SK-N-DZ (cell line): ENCODE measurements at places on chromosomes 16 and 17.

DNA sequence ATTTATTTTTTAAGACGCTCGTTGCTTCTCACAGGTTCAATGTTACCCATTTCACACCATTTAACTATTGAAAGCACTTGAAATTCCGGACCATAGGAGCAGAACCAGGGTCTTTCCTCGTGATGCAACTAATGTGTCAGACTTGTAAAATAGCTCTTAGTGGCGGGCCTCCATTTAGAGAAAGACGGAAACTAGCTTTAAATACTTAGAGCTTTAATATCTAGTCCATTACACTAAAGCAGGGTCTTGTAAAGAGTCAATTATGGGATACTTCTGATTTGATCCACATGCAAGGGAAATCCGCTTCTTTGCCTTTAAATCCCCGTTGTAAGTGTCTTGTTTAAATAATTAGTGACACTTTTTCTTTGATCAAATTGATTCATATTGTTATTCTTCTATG lies 56.6 kb downstream of the NACA2 start:
- no peak for DNase-seq

DNA sequence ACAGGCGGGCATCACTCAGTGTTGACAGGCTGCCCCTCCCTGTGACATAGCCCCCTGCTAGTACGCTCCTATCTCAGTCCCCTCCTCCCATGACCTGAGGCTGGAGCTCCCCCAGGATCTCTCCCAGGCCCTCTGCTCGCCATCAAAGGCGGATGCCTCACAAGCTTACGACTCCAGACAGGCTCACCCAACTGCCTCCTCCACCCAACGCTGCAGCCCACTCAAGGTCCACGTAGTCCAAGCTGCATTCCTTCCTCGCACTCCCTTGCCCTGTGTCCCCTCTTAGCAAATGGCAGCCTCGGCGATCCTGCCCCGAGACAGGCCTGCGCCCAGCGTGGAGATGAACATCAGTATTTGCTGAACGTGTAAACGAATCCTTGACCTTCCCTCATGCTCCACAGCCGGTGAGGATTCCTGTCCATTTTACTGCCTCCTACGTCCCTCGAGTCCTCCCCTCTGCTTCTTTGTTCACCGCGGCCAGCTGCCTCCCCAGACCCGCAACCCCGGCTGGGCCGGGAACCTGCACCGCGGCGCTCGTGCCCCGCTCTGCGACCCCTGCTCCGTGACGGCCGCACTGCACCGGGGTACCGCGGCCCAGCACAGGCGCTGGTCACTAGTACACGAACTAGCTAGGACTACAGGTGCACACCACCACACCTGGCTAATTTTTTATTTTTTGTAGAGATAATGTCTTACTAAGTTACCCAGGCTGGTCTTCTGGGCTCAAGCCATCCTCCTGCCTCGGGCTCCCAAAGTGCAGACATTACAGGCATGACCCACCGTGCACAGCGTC lies 838 bp upstream of the TMEM97 start:
- peak; percentile 61 for DNase-seq

GRCh38 chr17:74125156-74125555 lies 78.3 kb upstream of the RPL38 start:
- no peak for DNase-seq

- no peak for DNase-seq
Measured at GRCh38 chr17:42312035-42312284, 23.7 kb downstream of the STAT5A start.

DNA sequence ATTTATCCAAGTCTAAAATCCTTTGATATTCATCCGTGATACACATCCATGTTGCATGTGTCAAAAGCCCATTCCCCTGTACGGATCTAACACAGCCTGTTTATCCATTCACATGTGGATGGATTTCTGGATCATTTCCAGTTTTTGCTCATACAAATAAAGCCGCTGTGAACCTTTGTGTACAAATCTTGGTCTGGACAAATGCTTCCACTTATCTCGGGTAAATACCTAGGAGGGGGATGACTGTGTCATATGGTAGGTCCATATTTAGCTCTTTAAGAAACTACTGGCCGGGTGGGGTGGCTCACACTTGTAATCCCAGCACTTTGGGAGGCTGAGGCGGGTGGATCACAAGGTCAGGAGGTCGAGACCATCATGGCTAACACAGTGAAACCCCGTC lies 6.3 kb upstream of the TBCD start:
- no peak for DNase-seq

GRCh38 chr17:68939195-68939594 lies 16.0 kb downstream of the ABCA8 start:
- DNase-seq, result no peak

DNA sequence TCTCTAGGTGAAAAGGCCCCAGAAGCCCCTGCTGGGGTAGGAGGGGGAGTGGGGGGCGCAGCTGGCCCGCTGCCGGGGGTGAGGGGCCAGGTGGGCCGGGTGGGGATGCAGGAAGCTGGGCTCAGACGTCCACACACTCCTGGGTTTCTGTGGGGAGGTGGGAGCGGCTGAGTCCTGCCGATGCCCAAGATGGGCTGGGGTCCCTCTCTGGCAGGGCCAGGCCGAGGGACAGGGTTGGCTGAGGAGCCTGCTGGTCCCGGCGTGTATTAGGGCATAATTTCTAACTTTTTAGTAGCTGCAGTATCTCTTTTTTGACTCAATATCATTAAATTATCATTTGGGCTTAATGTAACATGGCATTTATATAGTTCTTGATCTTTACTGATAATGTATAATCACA lies 121.4 kb upstream of the CORO6 start:
- DNase-seq, result no peak

DNA sequence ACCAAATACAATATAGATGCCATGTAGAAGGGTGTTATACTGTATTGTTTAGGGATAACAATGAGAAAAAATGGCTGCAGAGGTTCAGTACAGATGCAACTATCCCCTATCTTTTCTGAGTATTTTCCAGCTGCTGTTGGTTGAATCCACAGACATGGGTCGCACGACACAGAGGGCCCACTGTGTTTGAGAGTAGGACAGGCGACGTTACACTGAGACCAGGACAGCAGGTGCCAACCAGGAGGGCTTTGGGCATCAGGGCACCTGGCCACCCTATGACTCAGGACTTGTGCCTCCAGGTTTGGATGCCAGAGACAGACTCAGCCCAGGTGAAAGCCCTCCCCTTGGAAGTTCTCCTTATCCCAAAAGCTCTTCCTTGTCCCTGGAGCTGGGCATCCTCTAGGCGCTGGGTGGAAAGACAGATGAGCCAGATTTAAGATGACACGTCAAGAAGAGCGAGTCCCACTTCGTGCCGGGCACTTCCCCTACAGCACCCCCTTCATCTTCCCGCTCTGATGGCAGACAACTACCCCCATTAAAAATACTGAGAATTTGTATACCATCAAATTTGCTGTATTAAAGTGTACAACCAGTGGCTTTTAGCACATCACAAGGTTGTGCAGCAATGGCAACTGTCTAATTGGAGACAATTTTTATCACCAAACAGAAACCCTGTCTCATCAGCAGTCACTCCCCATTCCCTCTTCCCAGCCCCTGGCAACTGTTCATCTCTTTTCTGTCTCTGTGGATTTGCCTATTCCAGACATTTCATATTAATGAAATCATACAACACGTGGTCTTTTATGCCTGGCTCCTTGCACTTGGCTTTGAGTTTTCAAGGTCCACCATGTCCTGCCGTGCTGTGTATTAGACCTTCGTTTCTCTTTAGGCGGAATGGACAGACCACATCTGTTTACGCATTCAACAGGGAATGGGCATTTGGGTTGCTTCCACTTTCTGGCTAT lies 30.6 kb downstream of the TNFRSF13B start:
- DNase-seq, result no peak

GRCh38 chr17:55351226-55351625 lies 70.4 kb downstream of the MMD start:
- DNase-seq, result no peak

DNA sequence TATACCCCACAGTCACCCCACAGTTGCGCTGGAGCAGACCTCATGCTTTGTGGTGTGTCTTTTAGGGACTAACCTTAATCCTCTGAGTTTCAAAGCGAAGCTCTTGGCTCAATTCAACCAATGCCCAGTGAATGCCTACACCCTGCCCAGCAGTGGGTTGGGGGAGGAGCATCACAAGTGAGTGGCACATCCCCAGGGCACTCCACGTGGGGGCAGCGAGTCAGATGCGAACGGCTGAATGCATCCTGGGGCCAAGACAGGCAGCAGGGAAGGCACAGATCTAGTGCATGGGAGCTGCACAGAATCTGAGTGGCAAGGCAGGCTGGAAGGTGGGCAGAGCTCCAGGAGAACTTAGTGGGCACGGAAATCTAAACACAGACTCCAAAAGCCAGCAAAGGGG lies 39.2 kb downstream of the IFT140 start:
- DNase-seq, result no peak

DNA sequence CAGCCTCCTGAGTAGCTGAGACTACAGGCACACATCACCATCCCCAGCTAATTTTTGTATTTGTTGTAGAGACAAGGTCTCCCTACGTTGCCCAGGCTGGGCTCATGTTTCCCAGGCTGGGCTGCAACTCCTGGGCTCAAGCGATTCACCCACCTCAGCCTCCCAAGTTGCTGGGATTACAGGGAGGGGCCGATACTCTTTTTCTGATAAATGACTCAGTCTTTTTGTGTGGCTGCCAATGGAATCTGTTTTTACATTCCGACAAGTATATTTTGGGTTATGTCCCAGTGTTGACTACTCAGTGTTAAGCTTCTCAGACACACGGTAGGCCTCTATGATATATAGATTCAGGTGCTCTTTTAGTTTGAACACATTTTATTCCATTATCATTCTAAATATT lies 58.1 kb downstream of the SLFN11 start:
- no peak for DNase-seq

DNA sequence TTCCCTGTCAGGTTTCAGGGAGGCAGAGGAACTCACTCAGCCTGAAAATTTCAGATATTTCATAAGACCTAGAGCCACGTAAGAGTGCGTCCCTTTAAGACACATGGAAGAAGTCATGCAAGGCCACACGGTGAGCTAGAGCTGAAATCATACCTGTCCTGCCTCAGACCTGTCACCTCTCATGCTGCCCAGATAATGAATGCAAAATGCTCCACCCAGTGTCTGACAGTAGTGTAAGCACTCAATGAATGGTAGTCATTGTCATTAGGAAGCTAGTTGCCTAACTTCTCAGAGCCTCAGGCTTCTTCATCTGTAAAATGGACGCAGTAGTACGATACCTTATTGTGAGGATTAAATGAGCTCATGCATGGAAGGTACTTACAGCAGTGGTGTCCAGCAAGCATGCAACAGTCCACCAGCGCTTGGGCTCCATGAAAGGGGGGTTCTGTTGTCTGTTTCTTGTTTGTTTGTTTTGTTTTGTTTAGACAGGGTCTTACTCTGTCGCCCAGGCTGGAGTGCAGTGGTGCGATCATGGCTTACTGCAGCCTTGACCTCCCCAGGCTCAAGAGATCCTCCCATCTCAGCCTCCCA lies 60.7 kb downstream of the WSB1 start:
- no peak for DNase-seq

GRCh38 chr17:80816241-80817103 lies 175.2 kb upstream of the CHMP6 start:
- DNase-seq, result no peak
